ENCODE measurements at places on chromosomes 6 and 20. TPM values are rescaled to one million over a fixed set of nuclear protein-coding genes. Genes with fewer than 3 reads are reported as not detected.

The NOX3 gene
- not detected for total RNA-seq

The SRC gene
- total RNA-seq, result 10.5 TPM

The HFE gene
- 3.4 TPM for total RNA-seq

The PTGIS gene
- total RNA-seq, result not detected

The RMND1 gene
- 33.3 TPM for total RNA-seq

The GGTLC1 gene
- not detected for total RNA-seq

The TCF15 gene
- total RNA-seq, result not detected

The TJAP1 gene
- 21.3 TPM for total RNA-seq

The PRICKLE4 gene
- total RNA-seq, result 0.39 TPM

The MYT1 gene
- total RNA-seq, result not detected

The MEI4 gene
- 0.06 TPM for total RNA-seq

The PSMB9 gene
- total RNA-seq, result 16.5 TPM

- DNase-seq, result no peak
Measured at GRCh38 chr6:74284284-74284683, 588.3 kb downstream of the CD109 start.

DNA sequence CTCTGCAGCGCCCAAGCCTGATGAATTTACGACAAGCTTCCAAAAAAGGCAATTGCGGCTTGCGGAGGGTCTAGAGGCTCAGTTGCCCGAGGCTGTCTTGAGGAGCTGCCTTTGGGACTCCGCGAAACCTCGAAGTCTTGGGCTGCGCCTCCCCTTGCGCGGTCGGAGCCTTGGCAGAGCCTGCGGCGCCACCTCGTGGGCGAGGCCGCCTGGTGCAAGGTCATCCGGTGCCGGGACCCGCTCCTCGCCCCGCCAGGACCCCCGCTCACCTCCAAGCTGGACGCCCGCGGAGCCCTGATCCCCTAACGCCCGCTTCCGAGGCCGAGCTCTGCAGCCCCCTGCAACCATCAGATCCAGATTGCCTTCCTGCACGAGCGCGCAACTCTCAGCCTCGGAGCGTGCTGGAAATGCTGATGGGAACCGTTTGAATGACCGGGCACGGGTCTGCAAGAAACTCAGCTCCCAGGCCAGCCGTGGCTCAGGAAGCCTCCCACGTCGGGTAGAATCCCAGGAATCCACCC is 14.9 kb upstream of the FAM210B start:
- peak; percentile 29 for DNase-seq

GRCh38 chr6:40054186-40054585 is 119.9 kb upstream of the MOCS1 start:
- peak; percentile 35 for DNase-seq

GRCh38 chr20:20410678-20411077 is 42.8 kb downstream of the INSM1 start:
- DNase-seq, result no peak

GRCh38 chr6:146028851-146029572 is at the start of gene GRM1:
GRM1 (plus strand) TSS chr6:146029062; CDS start chr6:146029518, 456 bp downstream.
- no peak for DNase-seq

DNA sequence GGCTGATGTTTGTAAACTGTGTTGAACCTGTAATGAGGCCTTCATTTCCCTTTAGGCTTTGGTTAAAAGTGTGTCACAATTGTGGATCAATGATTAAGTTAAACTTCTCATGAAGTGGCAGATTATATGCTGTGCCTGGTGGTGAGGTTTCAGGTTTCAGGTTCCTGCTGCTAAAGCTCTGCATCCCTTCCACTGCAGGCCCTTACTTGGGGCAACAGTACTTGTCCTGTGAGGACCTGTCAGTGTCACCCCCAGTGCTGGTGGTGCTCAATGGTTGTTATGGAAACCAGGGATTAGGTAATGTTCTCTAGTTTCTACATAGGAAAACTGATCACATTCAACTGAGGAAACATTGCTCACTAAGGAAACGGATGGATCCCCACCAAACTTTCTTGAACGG is 18.5 kb downstream of the RPP21 start:
- no peak for DNase-seq

- DNase-seq, result no peak
Measured at GRCh38 chr20:2518558-2518957, 9.8 kb upstream of the ZNF343 start.

GRCh38 chr6:133641104-133641503 is 247.8 kb upstream of the TCF21 start:
- DNase-seq, result no peak

- no peak for DNase-seq
Measured at GRCh38 chr20:20368418-20369249, 730 bp downstream of the INSM1 start.

DNA sequence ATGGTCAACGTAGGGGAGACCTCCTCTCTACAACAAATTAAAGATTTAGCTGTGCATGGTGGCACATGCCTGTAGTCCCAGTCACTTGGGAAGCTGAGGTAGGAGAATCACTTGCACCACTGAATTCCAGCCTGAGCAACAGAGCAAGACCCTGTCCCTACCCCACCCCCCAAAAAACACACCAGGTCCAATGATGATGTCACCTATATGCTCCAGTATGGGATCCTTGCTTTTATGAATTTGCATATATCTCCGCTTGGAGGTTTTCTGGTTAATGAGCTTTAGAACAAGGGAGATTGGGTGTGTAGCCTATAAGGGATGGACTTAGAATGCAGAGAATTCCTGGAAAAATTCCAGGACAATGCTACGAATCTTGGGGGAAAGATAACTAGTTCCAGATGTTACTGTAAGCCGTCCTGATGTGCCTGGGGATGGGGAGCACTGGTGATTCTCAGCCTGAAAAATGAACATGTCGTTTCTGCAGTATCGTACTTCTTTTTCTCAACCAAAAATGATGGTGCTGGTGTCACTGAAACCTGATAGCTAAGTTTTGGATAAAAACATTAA is 61.1 kb downstream of the ZBTB2 start:
- no peak for DNase-seq

- no peak for DNase-seq
Measured at GRCh38 chr6:63272397-63272796, 47.4 kb downstream of the LGSN start.

DNA sequence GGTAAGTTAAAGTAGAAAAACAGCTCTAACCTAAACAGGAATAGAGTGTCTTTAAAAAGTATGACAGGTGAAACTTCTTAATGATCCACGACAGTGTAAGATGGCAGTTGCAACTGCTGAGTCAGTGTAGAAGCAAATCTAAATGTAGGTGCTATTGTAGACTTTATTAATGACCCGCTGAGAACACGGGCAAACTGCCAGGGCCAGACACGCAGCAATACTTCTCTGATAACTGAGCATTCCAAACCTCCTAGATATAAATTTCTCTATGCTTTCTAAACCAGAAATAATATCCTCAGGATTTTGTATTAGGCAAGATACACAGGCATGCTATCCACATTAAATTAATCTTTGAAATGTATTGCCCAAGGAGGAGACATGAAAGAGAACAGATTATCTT is 1076.4 kb downstream of the HACE1 start:
- DNase-seq, result no peak

GRCh38 chr6:127907960-127908640 is 7.2 kb upstream of the THEMIS start:
- no peak for DNase-seq

GRCh38 chr6:123980311-123980710 is 176.6 kb downstream of the NKAIN2 start:
- no peak for DNase-seq

DNA sequence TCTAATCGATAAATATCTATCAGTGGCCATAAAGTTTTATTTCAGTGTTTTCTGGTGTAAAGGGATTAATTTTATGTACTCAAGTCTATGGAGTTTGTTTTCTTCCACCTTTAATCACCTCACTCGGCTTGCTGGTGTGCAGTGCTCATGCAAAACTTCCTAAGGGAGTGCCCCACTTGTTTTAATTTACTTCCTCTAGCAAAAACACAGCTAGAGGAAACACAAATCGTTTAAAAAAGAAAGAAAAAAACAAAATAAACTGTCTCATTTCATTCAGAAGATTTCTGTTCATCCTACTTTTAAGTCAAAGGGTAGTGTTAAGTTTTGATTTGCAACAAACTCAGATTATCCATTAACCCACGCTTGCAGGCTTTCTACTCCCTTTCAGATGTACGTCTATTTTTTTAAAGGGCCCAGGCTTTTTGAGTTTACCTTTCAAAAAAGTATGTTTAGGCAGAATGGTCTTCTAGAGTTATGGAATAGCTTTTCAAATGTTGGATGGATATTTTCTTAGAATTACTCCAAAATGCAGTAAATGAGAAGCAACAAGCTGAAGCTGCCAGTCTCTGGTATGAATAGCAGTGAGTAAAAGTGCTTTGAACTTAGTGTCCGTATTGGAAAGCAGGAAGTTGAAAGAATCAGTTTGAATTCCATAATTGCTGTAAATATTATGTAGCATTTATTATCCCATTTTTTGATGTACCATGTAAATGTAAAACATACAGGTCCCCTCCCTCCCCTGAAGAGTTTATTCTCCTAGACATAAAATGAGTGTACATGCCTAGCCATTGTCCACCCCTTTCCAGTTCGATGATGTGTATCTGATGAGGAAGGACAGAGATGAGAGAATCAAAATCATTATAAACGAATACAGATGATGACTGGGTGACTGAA is 113.3 kb downstream of the SLC16A10 start:
- no peak for DNase-seq

GRCh38 chr6:41935685-41936072 is 5.9 kb downstream of the CCND3 start:
- DNase-seq, result no peak

DNA sequence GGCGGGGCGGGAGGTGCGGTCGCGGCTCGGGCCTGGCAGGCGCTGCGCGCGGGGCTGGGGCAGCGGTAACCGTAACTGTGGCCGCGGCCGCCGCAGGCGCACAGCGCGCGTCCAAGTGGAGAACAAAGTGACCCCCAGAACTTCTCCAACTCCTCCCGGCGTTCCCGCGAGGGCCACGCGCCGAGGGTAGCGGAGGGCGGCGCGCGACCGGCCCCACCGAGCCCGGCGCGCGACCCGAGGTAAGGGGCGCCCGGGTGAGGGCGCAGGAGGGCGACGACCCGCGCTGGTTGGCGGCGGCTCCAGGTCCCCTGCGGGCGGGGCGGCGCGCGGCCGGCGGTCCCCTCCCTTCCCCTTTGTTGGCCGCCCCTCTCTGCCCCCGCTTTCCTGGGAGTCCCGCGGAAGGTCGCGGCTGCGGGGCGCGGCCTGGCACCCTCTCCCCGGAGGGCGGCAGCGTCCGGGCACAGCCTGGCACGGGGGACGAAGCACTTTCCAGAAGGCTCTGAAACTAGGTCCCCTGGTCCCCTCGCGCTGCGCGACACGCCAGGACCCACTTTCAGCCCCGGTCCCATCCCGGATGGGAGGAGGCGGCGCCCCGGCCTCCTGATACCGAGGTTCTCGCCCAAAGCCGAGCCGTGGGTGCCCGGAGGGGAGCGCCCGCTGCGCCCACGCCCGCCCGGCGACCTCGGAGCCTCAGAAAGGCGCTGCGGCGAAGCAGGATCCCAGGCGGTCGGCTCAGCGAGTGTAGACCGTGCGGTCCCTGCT is at the start of gene TIAM2:
TSS of gene TIAM2 (plus strand) at position 62 of the 762 bp plus-strand sequence. CDS start 133,909 bp downstream, outside the sequence.
- DNase-seq, result no peak

DNA sequence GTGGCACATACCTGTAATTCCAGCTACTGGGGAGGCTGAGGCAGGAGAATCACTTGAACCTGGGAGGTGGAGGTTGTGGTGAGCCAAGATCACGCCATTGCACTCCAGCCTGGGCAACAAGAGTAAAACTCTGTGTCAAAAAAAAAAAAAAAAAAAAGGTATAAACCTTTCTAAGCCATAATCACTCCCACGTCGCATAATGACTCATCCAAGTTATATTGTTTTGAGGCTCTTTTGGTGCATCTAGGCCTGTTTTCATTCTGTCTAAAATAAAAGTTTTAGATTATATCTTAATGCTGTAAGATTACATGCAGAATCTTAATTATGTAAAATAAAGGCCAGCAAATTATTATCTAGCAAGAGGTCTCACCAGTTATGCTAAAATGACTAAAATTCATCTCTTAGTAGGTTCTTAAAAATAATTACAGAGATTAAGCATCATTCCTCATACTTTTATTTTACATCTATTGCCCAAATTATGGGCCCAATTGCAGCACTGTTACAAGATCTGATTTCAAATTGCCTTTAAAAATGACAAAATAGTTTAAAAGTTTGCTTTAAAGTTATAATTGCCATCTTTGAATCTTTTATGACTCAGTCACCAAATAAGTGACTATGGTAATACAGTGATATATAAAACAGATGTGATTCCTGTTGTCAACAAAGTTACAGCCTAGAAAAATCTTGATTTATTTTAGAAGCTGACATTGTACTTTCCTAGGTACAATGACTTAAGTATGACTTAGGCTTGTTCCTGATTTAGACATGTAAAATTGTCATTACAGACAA is 10.4 kb upstream of the SUMO4 start:
- no peak for DNase-seq

- DNase-seq, result peak; percentile 29
Measured at GRCh38 chr6:134714679-134715078, 235.2 kb downstream of the ALDH8A1 start.

GRCh38 chr6:14550822-14551221 is 433.2 kb downstream of the CD83 start:
- no peak for DNase-seq

GRCh38 chr20:54162378-54163009 is 11.3 kb downstream of the CYP24A1 start:
- DNase-seq, result no peak

DNA sequence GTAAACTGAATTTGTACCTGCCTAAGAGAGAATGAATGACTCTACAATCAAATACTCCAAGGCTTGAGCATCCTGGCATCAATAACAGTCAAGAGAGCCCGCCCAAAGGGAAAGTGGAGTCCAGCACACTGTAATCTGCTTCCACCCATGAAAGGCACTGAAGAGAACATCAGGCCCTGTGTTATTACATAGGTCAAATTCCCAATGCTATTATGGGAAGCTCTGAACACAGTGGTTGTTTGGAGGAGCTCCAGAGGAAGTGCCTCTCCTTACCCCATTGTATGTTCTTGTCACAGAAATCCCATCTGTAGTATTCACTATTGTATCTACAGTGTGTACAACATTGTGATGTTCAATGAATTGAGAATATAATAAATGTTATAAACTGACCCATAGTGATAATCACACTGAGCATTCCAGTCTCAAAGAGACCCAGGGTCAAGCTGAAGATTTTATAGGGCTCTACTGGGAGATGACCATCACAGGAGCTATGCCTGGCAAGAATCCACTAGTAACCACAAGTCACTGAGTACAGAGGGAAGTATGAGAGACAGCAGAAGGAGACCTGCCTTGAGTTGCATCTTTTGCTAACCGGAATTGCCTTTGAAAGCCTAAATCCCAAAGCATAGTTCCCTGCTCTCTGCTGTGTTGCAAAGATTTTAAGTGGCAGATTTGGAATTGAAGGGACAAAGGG is 446.7 kb downstream of the GJA1 start:
- DNase-seq, result peak; percentile 80

DNA sequence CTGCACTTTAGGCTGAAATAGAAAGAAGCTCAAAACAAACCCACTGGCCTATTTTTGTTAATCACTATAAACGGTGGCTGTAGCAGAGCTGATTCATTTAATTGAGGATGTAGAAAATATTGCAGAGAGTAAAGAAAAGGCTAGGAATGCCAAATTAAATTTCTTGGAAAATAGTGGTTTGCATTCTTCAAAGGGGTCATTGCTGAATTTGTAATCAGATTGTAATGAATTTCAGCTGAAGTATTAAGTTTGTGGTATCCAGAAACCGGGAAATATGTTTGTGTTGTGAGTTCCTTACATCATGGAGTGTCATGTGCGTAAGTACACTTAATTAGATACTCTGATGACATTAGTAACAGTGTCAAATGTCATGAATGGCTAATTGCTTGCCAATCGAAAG is 203.0 kb downstream of the SAMD5 start:
- DNase-seq, result no peak
